ENCODE measurements at places on chromosomes 2 and 18. TPM values are rescaled to one million over a fixed set of nuclear protein-coding genes. Genes with fewer than 3 reads are reported as not detected.

MERTK gene
- 7.8 TPM for total RNA-seq

ZSWIM2 gene
- total RNA-seq: not detected

STRADB gene
- 17.5 TPM for total RNA-seq

NEU4 gene
- total RNA-seq: not detected

SNED1 gene
- total RNA-seq: 6.2 TPM

KCNE4 gene
- total RNA-seq: 0.30 TPM

KIAA2012 gene
- not detected for total RNA-seq

PROM2 gene
- total RNA-seq: 0.65 TPM

DIS3L2 gene
- 20.7 TPM for total RNA-seq

EGR4 gene
- not detected for total RNA-seq

TLX2 gene
- total RNA-seq: not detected

CCDC74B gene
- 2.7 TPM for total RNA-seq

MAB21L4 gene
- total RNA-seq: not detected

FNDC4 gene
- total RNA-seq: 19.5 TPM

ANKRD23 gene
- 0.65 TPM for total RNA-seq

CDH7 gene
- under 0.01 TPM for total RNA-seq

CHRND gene
- total RNA-seq: not detected

TXNDC2 gene
- not detected for total RNA-seq

RSAD2 gene
- 4.2 TPM for total RNA-seq

MYO5B gene
- 1.1 TPM for total RNA-seq

AQP12B gene
- not detected for total RNA-seq

FBXO41 gene
- 0.46 TPM for total RNA-seq

CYTIP gene
- total RNA-seq: not detected

MXD1 gene
- total RNA-seq: 2.3 TPM

TANC1 gene
- 53.0 TPM for total RNA-seq

TTC32 gene
- 10.8 TPM for total RNA-seq

ASB18 gene
- not detected for total RNA-seq

SFT2D3 gene
- total RNA-seq: 5.2 TPM

PROKR1 gene
- total RNA-seq: not detected

COL5A2 gene
- 151 TPM for total RNA-seq

SLC9A2 gene
- not detected for total RNA-seq

MAP3K19 gene
- total RNA-seq: not detected

SAG gene
- total RNA-seq: under 0.01 TPM

POTEC gene
- not detected for total RNA-seq

TBR1 gene
- total RNA-seq: under 0.01 TPM

CTLA4 gene
- not detected for total RNA-seq

UPP2 gene
- total RNA-seq: not detected

RASGRP3 gene
- 9.9 TPM for total RNA-seq

EPB41L3 gene
- 169 TPM for total RNA-seq

All from epithelial cell of umbilical artery (primary cell).